GM12892 (cell line): ENCODE measurements at places on chromosomes 5 and 9.

GRCh38 chr9:134059661-134060395, 8.0 kb downstream of the BRD3 start:
- DNase-seq = peak; percentile 85

DNA sequence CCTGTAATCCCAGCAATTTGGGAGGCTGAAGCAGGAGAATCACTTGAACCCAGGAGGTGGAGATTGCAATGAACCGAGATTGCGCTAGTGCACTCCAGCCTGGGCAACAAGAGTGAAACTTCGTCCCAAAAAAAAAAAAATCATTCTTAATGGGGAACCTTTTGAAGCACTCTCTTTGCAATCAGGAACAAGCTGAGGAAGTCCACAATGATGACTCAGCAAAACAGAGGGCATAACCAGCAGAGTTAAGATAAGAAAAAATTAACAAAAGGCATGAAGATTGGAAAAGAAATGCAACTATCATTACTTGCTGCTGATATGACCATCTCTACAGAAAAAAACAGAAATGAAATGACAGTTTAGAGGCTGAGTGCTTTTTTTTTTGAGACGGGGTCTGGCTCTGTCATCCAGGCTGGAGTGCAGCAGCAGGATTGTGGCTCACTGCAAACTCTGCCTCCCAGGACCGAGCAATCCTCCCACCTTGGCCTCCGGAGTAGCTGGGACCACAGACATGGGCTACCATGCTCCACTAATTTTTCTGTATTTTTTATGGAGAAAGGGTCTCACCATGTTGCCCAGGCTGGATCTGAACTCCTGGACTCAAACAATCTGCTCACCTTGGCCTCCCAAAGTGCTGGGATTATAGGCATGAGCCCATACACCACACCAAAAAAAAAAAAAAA, 88.0 kb downstream of the FNBP1 start:
- DNase-seq = no peak

GRCh38 chr9:126450668-126451205, 124.1 kb downstream of the MVB12B start:
- no peak for DNase-seq

GRCh38 chr9:87850391-87850790, 32.3 kb upstream of the SPATA31E1 start:
- DNase-seq = no peak

GRCh38 chr5:9269014-9269413, 276.9 kb downstream of the SEMA5A start:
- DNase-seq = no peak

DNA sequence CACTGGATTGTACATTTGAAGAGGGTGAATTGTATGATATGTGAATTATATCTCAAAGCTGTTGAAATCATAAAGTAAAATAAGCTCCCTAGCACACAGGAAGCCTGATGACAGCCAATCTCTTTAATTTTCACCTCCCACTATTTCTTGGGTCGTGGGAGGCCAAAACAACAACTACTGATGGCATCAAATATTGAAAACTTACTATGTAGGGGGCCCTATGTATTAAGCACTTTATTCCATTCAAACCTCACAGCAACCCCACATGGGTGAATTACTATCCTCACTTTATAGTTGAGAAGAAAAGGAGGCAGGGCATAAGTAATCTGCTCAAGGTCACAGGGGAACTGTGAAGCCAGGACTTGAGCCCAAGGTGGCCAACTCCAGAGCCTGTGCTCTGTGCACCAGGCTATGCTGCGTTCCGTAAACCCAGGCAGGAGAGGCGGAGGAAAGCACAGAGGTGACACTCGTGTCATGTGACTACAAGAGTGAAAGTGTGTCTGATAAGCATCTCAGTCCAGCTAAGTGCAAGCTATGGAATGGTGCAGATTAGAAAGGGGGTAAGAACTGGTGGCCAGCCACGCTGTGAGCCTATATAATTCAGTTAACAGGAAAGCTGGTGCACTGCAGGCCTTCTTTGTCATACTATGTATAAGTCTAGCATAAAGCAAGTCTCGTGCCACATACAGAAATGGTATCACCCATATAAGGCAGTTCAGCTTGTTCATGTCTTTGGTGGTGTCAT, 221.0 kb downstream of the DCP2 start:
- no peak for DNase-seq

DNA sequence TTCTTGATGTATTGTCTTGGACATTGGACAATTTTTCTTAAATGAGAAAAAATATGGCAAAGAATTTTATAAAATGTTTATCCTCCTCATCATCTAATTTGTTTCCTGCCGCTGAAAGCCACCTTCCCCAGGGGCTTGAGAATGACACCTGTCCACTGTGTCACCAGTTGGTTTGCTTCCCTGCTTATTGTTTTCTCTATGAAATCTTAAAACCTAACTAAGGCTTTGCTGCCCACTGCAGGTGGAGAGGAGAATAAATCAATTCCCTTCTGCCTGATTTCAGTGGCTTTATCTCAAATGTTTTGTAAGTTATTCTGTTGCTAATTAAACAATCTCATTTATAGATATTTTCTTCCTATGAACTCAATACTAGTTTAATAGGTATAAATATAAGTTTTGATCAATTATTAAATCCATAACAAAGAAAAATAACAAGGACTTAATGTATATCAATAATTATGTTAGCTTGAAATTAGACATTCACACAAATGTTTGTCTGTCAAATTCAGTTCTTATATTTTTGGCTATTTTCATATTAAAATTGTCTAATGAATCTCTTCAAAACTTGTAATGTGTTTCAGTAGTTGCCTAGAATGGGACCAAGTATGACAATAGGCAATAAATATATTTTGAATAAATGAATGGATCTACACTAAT, 822.5 kb downstream of the PTPRD start:
- DNase-seq = no peak

GRCh38 chr9:119451426-119451825, 82.2 kb upstream of the BRINP1 start:
- DNase-seq = no peak

DNA sequence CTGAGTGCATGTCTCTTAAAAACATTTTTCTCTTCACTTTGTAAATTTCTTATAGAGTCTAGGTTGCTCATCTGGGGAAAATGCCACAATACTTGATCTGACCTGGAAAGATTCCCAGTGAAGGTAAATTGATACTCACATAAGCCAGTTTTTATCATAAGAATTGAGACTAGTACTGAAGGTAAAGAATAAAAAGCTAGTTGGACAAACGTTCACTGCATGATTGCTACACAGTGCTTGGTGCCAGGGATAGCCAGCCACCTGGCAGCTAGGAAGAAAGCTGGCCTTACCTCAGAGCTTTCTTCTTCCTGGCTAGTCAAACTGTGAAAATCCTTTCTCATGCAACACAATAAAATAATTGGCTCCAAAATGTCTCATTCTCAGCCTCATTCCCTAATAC, 77.1 kb downstream of the MUSK start:
- no peak for DNase-seq

DNA sequence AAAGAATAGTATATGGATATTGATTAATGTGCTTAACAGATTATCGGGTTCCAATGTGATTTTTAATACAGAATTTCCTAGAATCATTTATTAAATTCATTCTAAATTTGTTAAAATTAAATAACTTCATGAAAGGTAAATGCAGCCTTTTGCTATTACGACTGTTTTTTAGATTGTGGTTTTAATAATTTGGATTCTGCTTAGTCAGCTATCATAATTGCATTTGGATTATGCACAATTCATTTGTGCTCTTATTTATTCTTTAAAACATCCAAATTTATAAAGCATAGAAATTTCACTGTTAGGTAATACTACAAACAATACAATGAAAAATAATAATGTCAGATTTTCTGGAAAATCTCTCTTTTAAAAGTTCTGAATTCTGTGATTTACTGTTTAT, 1598.5 kb downstream of the EFNA5 start:
- no peak for DNase-seq

GRCh38 chr9:14240537-14240936, 73.4 kb downstream of the NFIB start:
- DNase-seq = no peak

DNA sequence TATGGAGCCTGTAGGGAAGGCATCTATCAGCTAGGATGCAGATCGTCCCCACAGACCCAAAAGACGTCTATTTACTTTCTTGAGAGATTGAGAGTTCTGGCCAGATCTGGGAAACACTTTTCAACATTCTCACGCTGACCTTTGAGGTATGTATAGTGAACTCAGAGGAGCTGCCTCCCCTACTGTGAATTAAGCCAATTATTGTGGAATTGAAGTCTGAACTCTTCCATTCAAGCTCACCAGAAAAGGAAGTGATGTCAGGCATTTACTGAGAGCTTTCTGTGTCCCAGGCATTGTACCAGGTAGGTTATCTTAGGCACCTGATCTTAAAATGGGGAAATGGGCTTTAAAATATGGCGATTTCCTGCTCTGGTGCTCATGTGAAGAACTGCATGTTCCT, 136.5 kb downstream of the SV2C start:
- DNase-seq = no peak

GRCh38 chr9:113528088-113528487, 64.6 kb downstream of the RGS3 start:
- no peak for DNase-seq

DNA sequence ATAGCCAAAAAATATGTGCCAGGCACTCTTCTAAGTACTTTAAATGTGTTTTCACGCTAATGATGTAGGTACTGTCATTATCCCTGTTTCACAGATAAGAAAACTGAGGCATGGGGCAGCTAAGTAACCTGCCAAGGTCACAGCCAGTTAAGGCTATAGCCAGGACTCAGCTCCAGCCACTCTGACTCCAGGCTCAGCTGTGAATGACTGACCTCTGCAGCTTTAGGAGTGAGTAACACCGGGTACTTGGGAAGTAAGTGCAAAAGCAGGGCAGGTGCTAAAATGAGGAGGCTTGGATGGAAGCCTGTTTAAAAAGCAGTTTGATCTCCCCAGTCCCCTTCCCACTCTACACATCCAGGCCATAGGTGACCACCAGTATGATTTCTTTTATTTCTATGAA, 10.6 kb upstream of the SHC3 start:
- DNase-seq = no peak

DNA sequence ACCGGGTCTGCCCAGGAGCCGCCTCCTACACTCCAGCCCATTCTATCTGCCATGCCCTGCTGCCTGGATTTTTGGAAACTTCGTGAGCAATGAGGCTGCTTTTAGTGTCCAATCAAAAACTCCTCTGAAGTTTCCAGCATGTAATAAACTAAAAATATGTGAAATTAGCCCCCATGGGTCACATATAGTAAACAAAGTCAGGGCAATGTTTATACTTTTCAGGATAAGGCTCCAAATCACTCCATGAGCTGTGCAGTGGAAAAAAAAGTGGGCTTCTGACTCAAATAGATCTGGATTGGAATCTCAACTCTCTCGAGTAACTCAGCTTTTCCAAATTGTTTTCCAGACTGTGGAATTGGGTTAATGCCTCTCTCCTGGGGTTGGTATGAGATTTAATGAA, 68.2 kb downstream of the PIK3R1 start:
- no peak for DNase-seq

- DNase-seq = no peak
These were observed 36.5 kb upstream of the LRRC14B start for GRCh38 chr5:154826-155225.
